AG09309 (cell line): ENCODE measurements at places on chromosomes 11 and 22.

DNA sequence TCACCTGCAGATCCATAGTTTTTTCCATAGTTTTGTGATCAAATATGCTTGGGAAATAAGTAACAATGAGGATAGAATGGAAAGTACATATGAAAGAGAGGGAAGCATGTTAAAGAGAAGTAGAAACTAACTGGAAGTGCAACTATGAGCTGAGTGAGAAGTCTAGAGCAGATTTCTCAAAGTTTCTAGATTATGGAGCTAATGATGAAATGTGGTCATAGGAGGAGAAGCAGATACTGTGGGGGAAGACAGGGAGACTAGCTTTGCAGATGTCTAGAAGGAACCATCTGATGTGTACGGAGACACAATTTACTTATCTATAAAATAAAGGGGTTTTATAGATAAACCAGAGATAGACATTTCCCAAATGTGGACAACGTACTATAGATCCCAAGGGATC is 37.1 kb downstream of the RELT start:
- no peak for DNase-seq

DNA sequence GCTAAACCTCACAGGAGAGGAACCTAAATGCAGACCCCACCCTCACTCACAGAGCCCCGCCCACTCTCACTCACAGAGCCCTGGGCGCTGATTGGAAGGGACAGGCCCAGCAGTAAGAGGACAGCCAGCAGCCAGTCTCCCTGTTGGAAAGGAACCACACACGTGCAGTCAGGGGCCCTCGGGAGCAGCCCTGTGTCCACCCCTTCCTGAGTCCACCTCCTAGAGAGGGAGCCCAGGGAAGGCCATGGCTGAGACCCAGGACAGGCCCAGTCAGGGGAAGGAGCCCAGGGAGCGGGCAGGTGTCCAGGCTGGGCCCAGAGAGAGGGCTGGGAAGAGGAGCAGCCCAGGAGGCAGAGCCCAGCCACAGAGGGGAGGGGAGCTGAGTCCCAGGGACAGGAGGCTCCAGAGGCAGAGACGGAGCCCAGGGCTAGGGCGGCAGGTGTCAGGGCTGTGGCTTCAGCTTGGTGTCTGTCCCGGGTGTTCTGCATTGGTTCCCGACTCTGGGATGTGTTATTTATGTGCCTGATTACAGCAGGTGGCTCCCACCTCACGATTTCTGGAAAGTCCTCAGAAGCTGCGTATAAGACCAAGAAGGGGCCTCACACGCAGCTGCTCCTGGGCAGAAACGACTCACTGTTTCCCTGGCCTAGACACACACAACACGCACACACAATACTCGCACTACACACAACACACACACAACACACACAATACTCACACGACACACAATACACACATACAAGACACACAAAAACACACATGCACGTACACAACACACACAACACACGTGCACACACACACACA is 9.0 kb upstream of the APOBEC3H start:
- DNase-seq = no peak

- DNase-seq = peak; percentile 74
Measured at GRCh38 chr11:68889948-68890446, 13.6 kb downstream of the MRPL21 start.

DNA sequence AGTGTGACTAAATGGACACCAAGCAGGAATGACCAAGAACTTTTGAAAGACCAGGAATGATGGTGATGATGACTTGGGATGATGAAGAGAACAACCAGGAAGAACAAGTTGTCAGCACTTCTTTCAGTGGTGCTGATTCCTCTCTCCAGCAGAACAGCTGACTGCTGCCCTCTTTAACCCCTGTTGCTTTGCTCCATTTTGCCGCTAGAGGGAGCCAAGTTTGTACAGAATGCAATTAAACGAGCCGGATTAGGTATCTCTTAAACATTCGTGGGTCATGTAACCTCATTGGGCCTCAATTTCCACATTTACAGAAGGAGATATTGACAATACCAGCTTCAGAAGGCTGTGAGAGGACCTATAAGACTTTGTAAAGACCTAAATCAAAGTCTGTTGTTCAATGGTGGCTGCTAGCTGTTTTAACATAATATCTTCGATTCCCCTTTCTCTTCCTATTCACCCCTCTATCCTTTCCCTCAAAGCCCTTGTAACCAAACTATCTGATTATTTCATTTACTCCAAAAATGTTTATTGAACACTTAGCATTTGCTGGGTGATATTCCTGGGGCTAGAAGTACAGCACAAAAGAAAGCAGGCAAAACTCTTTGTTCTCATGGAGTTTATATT is 1.9 kb downstream of the OR4S1 start:
- peak; percentile 8 for DNase-seq

- DNase-seq = peak; percentile 57
Measured at GRCh38 chr22:37887584-37888378, 18.3 kb upstream of the MICALL1 start.

GRCh38 chr11:125256541-125257189 is 92.1 kb downstream of the PKNOX2 start:
- DNase-seq = no peak

DNA sequence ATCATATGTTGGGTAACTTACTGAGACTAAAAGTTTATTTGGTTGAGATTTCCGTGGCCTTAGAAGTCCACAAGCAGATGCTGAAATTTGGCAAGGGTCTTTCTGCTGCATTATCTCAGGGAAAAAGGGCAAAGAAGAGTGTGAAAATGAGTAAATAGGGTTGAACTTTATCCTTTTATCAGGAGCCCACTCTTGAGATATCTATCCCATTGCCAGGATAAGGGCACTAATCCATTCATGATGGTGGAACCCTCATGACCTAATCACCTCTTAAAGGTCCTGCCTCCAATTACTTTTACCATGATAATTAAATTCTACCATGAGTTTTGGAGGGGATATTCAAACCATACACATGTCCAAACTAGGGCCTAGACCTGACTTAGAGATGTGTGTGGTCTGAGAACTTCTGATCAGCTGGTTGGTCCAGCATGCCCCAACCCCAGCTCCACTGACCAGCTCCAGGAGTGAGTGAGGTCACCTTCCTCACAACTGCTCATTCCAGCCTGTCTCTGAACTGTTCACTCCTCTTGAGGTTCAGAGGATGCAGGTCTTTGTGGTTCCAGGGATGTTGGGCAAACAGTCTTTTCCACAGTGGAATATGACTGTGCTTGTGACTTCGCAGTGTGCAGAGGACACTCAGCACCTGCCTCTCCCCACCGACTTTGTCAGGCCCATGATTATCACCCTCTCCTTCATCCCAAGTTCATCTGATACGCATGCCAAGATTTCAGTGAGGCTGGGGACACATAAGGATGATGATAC is 130.1 kb upstream of the TOP3B start:
- DNase-seq = no peak

DNA sequence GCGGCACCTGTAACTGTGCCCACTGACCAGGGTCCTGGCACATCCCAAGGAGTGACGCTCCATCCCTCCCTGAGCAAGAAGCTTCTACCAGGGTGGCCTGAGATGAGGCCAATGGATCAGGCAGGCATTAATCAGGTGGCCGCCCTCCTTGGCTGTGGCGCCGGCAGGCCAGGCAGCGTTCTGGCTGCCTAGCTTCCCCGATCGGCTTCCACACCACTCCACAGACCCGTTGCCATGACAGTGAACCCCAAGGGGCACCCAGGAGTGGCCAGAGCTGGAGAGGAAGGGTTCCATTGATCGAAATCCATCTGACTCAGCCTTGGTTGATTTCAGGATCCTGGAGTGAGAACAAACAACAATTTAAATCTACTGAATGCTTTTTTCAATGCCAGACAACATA is 20.5 kb downstream of the LRRC55 start:
- DNase-seq = no peak
